GM23248 (cell line): ENCODE measurements at places on chromosomes 2 and 18.

GRCh38 chr18:3186678-3187658 lies 32.8 kb downstream of the MYOM1 start:
- DNase-seq, result no peak

DNA sequence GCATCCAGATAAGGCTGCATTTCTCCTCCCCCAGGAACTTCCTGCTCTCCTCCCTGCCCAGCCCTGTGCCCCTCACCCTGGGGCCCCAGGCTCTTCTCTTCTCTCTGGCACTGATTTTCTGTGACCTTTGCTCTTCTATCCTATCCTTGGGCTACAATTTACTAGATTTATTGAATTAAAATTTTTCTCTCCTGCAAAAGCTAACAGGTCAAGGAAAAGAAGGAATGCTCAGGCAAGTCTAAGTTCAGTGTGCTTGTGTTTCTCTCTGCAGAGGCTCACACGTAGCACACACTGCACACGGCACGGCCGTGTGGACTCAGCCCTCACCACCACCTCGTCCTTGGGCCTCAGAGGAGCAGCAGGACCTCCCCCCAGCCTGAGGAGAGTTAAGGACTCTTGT lies 94.2 kb upstream of the SNTG2 start:
- DNase-seq, result no peak

DNA sequence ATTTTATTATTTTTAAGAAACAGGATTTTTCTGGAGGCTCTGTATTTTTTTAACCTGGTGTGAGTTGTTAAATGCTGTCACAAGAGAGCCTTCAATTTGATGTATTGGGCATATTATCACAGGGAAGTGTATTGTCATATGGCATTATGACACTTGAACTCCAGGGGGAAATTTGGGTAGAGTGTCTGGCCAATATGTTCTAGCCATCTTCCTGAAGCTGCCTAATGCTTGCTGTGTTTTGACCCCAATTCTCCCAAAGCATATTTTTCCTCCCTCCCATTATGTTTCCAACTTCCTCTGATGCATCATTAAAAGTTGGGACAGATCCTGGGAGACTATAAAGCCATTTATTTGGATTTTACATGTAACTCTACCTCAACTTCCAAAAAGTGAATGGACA lies 214.1 kb upstream of the SESTD1 start:
- DNase-seq, result no peak

DNA sequence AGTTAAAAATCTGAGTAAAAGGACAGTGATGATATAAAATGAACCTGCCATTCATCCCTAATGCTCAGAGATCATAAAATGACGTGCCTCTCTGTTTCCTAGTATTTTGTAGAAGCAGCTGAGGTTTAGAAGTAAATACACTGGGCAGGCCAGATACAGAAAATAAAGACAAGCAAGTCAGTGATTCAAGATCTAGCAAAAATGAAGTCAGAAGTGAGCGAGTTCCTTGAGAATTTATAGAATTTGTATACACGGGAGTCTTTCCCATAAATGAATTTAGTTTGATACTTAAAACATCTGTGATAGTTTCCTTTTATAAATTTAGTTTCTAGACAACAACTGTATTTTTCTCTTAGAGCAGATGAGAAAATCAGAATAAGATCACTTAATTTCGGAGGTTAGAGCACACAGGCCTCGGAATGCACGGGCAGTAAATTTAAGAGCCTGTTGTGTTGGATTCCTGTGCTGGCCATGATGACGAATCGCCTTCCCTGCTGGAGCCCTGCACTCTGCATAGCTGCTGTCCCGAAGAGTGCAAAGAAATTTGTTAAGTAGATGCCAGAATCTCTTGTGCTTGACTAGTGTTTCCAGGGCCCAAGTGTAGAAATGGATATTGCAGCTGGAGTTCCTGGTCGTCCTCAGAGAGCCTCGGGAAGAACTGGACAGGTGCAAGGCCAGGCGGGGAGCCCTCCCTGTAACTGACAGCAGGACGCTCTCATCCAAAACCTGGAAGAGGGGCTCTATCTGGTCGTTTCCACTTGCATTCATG lies 83.7 kb upstream of the RBM44 start:
- peak; percentile 32 for DNase-seq

GRCh38 chr18:10145546-10145945 lies 231.7 kb downstream of the VAPA start:
- DNase-seq, result no peak

- DNase-seq, result no peak
Observed at GRCh38 chr18:49137093-49137492, 186.3 kb upstream of the SMAD7 start.

DNA sequence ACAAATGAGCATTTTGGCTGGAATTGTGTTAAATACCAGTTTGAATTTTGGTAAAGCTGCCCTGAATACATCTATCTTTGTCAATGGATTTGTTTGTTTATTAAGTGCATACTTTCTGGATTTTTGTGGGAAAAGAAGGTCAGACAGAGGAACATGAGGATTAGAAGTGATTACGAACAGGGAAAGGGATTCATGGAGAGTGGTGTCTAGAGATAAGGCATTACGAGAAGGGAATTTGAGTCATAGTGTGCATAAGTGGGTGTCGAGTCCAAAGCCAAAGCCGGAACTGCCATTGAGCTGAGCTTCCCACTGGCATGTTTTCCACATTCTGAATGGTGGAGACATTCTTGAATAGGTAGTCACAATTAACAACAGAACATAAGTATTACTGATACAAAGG lies 68.9 kb upstream of the EFEMP1 start:
- peak; percentile 99 for DNase-seq

- DNase-seq, result no peak
Observed at GRCh38 chr2:1874950-1875349, 130.6 kb upstream of the PXDN start.

DNA sequence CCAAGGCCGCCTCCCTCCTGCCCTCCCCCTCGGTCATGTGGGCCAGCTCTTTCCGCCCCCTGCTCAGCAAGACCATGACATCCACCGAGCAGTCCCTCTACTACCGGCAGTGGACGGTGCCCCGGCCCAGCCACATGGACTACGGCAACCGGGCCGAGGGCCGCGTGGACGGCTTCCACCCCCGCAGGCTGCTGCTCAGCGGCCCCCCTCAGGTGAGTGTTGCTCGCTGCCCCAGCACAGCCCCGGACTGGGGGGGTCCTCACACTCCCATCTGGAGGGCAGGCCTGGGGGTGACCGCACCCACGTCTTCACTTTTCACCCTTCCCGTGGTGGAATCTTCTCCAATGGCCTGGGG lies 51.3 kb downstream of the NTSR2 start:
- no peak for DNase-seq

DNA sequence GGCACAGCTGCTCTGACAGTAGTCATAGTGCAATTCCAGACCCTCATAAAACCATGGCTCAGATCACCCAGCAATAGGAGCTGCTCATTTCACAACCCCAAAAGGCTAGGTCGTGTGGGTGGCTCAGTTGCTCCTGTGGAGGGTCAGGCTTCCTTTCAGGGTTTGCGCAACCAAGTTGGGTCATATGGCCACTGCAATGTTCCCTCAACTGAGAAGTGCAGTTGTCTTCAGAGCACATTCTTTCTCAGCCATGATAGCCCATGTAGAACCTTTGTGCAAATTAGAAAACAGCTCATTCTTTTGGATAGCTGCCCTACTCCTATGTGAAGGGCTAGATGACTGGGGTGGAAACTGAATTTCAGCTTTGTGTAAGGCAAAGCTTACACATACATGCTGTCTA lies 3.2 kb downstream of the SERPINB13 start:
- peak; percentile 67 for DNase-seq

- no peak for DNase-seq
Observed at GRCh38 chr2:21396252-21396651, 272.5 kb downstream of the TDRD15 start.

DNA sequence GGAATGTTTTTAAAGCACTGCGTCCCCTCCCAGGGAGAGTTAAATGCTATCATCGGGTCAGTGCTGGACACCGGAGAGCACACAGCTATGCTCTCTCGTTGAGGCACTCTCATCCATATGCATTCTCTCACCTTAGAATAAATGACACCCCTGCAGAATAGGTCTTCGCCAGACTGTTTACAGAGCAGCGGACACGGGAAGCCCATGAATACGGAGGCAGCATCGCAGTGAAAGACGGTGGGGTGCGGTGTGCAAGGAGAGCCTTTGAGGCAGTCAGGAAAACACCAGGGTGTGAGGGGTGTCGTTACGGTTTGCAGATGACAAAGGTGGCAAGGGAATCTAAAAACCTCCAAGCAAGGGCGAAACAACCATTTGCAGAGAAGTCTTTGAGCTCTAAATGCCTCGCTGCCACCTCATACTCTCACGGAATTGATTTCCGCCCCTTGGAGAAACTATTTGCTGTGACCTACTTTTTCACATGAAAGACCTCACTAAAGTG lies 169.2 kb upstream of the FHL2 start:
- no peak for DNase-seq

DNA sequence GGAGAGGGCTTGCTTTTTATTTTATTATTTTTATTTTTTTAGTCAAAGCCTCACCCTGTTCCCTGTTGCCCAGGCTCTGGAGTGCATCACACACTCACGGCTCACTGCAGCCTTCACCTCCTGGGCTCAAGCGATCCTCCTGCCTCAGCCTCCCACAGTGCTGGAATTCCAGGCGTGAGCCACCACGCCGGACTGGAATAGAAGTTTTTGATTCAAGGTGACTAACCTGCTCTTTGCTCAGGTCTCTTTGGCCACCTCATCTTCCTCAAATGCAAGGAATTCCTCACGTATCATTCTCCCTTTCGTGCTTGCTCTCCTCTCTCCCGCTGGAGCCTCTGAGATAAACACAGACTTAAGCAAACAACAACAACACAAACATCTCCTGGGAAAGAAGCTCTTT lies 636.8 kb downstream of the ADCYAP1 start:
- no peak for DNase-seq

DNA sequence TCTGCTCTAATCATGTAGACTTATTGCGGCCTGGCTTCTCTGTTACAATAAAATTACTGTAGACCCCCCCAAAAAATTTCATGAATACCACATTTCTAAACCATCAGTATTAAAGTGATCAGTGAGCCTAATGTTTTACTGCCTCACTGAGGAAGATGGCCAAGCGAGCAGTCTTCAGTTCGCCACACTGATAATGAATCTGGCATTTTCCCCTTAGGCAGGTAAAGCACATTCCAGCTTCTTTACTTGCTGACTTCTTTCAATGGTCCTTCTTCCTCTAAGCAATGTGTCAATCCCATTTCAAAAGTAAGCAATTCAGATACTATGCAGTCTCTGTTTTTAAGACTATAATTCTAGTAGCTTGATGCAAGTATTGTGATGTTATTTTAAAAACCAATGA lies 137.6 kb downstream of the LAMA1 start:
- no peak for DNase-seq

- no peak for DNase-seq
Observed at GRCh38 chr2:15858466-15858865, 81.9 kb upstream of the MYCN start.

DNA sequence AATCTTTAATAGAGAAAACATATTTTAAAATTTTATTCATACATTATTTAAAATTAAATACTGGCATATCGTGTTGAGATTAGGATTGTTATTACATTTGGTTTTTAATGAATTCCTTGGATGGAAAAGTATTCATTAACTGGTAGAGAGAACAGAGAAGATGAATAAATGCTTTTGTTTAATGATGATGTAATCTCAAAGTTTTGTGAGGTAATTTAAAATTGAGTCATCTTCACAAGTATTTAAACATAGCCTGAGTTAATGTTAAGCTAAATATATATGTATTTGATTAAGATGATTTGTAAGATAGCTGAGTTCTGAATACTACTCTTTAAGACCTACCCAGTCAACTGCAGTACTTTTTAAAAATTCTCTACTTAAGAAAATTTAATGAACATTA lies 713.4 kb upstream of the VRK2 start:
- DNase-seq, result peak; percentile 4

DNA sequence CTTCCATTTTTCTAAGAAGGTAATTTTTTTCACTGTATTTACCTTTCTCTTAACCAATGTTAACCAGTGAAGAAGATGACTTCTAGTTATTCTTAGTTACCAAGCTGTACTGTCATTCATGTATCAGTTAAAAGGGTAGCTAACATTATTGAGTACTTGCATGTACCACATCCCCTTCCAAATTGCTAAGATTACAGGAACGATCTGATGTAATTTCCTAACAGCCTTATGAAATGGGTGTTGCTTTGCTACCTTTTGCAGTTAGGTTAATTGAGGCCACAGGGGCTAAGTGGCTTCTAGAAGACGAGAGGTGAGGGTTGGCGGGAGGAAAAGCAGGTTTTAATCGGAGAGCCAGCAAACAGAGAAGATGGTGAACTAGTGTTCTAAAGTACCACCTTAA lies 1.8 kb upstream of the SULT6B1 start:
- no peak for DNase-seq

DNA sequence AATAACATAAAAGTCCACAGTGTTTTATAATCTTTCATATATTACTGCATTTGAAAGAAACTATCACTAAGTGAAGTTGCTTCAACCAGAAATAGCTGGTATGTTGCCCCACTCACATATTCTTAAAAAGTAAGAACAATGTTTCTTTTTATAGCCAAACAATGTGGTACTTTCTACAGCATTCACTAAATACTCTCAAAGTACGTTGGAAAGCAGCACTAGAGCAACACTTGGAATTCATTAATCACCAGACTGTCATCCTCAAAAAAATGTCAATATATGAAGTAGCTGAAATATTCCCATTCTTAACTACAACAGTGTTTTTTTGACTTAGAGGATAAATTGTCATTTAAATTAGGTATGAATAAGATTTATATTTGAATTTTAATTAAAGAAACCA lies 32.8 kb downstream of the COBLL1 start:
- peak; percentile 27 for DNase-seq

DNA sequence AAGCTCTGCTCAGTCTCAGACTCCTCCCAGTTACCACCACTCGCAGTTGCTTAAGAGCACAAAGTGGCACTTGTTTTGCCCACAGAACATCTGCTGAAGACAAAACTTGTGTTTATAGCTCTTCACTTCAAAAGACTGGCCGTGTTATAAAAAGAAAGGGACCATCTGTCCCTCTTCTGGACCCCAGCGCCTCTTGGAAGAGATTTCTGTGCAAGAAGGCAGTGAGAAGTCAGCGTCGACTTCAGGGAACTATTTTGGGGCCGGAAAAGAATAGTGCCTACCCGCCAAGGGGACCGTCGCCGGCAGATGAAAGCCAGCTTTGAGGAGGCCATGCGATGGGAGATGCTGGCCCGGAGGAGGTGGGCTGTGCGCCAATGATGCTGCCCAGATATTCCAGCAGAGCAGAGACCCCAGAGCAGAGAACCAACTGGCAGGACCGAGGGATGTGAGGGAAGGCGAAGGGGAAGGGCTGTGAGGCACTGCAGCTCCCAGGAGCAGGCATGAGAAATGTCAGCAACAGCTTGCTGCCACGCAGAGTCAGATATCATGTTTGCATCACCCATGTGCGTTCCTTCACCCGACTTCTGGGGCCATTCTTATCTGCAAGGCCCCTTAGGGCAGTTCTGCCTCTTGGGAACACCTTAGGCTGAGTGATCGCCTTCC lies 270.9 kb downstream of the ATAD2B start:
- no peak for DNase-seq

GRCh38 chr2:222232372-222232771 lies 66.4 kb downstream of the PAX3 start:
- DNase-seq, result no peak

DNA sequence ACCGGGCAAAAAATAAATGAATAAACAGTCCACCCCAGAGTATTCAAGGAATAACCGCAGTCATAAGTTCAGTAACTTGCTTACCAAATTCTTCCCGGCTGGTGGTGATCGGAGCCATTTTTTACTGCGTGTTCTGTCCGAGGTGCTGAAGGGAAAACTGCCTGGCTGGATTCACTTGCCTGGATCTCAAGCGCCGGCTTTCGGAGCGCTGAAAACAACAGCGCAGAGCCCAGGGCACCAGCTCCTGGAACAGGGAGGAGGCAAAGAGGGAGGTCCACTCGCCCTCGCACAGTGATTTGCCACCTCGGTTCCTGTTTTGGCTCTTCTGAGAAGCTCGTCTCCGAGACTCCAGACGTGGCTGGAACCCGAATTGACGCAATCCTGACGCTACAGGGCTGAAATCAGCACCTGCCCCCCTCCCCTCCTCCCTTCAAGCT lies at the start of gene SYT4:
Gene SYT4 (minus strand): TSS at position 327 of the 437 bp plus-strand sequence. CDS start 209 bp downstream, at position 118.
- DNase-seq, result peak; percentile 63
